ENCODE measurements at places on chromosomes 7 and 10. TPM values are rescaled to one million over a fixed set of nuclear protein-coding genes. Genes with fewer than 3 reads are reported as not detected.
A peak's percentile ranks its signal among the peaks of the same experiment; 100 is the strongest.

KCNH2 gene
- total RNA-seq = 2.5 TPM

YWHAG gene
- total RNA-seq = 71.6 TPM

PON1 gene
- total RNA-seq = not detected

TEX36 gene
- not detected for total RNA-seq

DNA sequence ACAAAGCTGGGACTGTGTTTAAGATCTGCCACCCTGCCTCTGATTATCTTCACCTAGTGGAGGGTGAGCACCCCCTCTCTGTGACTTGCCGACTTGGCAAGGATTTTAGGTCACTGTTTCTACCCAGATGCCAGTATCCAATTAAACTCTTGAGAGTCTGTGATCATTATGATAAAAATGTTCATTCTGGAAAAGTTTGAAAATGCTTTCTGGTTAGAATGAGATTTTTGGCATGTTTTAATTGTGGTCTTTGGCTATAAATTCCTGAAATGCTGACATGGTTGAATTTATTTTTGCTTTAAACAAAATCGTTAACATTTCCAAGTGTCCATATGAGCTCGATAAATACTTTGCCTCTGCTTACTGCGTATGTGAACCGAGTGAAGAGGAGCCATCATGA lies 221.4 kb downstream of the BICC1 start:
- H3K27me3 ChIP-seq = no peaks in the 10 kb centered on the region
- no peak overlapping the region for H3K4me3 ChIP-seq
- H3K36me3 ChIP-seq = no peaks in the 10 kb centered on the region
- no peak for DNase-seq

DNA sequence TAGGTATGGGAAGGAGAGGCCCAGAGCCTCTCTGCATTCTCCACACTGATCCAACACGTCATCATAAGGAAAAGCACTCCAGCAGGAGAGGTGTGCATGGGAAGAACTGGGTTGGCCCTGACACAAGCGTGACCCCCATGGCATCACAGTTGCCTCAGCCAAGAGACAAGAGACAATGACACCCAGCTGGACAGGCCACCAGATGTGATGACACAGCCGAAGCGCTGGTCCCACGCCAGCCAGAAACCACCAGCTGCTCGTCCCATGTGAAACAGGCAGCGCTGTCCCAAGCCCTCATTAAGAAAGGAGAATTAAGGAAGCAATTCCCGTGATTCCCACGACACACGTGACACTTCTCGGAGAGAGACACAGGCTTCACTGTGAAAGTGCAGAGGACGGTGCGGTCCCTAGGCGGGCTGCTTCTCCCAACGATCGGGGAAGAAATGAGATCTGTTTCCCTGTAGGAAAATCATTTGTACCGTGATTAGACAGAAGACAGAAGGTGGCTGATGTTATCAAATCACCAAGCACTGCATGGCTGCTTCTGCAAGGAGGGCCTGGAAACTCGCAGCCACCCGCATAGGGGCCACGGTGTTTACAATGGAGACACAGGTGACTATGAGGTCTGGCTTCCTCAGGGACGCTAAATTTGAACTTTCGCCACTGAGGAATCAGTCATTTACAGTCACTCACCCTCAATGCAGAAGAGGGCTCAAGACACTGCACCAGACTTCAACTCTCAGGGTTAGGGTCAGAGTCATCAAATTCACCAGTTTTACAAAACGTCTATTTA lies 74.5 kb downstream of the DIP2C start:
- no peak for DNase-seq
- H3K4me1 ChIP-seq = peaks cover 24% of the 10 kb centered on the region
- H3K27me3 ChIP-seq = no peaks in the 10 kb centered on the region
- H3K27ac ChIP-seq = peak overlapping the region; percentile 40

DNA sequence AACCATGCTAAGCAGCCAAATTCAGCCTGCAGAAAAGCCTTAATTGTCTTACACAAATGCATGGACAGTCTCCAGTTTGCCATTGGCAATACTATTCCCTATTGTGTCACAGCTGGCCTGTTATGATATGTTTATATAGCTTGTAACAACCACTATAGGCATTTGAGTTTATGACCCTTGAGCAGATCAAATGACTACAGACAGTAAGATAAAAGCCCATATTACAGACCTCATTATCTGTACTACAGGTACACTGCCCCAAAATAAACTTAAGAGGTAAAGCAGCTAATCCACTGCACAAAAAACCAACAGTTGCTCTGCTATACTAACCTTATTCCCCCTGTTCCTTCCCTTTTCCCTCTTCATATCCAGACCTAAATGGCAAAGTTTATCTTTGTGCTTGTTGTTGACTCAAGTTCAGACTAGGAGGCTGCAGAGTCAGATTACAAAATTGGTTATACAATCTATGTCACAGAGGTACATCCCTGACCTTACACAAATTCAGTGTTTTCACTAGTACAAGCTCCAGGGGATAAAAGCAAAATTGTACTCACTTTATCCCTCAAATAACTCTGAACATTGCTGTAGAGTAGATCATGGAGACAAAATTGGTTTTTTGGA lies 218.4 kb downstream of the GRM8 start:
- H3K27ac ChIP-seq = no peak overlapping the region
- no peaks in the 10 kb centered on the region for H3K4me1 ChIP-seq
- no peaks in the 10 kb centered on the region for H3K27me3 ChIP-seq
- H3K4me3 ChIP-seq = no peak overlapping the region
- no peak for DNase-seq
- H3K36me3 ChIP-seq = no peaks in the 10 kb centered on the region

- H3K36me3 ChIP-seq = no peaks in the 10 kb centered on the region
- no peak for DNase-seq
- peaks cover 2% of the 10 kb centered on the region for H3K4me1 ChIP-seq
- no peaks in the 10 kb centered on the region for H3K27me3 ChIP-seq
- no peak overlapping the region for H3K27ac ChIP-seq
These were observed 23.0 kb downstream of the DIP2C start for GRCh38 chr10:666237-667012.

DNA sequence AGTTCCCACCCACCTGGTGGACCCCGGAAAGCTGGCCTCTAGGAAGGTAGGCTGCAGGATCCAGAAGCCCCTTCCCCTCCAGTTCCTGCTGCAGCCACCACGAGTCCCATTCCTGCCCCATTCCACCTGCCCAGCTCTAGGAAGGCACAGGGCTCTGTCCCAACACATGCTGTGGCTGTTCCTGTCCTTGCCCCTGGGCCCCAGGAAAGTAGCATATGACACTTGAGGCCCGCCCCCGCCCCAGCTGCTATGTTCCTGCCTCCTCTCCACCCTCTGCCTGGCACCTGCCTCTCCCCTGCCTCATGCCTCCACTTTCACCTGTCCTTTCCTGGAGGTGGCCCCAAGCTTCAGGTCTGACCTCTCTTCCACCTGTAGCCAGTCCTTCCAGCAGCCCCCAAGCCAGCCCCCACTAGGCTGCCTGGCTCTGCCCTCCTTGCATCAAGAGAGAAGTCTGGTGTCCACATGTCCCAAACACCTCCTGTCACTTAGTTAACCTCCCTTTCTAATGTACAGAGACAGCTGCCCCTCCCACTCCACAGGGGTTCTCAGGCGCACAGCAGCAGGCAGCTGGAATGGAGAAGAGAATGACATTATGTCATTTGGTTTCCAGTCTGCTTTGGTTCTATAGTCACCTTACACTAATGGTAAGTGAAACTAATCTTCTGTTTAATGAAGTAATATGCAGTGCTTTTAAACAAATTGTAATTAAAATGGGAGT lies 22.7 kb downstream of the YKT6 start:
- no peaks in the 10 kb centered on the region for H3K27me3 ChIP-seq
- no peak for DNase-seq
- no peak overlapping the region for H3K27ac ChIP-seq
- H3K4me1 ChIP-seq = peaks cover 5% of the 10 kb centered on the region

DNA sequence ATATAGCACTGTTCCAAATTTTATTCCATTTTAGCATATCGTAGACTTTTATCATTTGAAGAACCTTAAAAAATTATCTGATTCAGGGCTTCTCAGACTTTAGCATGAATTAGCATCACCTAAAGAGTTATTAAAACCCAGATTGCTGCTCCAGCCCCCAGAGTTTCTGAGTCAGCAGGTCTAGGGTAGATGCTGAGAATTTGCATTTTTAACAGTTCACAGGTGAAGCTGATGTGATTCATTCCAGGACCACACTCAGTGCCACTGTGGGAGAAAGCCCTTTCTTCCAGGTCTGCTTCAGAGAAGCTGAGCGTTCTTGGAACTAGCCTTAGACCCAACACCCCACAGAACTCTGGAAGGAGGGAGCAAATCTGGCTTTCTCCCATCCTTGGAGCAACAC lies 174.1 kb upstream of the YAE1 start:
- H3K27me3 ChIP-seq = no peaks in the 10 kb centered on the region
- no peak overlapping the region for H3K4me3 ChIP-seq
- DNase-seq = no peak
- no peak overlapping the region for H3K27ac ChIP-seq

DNA sequence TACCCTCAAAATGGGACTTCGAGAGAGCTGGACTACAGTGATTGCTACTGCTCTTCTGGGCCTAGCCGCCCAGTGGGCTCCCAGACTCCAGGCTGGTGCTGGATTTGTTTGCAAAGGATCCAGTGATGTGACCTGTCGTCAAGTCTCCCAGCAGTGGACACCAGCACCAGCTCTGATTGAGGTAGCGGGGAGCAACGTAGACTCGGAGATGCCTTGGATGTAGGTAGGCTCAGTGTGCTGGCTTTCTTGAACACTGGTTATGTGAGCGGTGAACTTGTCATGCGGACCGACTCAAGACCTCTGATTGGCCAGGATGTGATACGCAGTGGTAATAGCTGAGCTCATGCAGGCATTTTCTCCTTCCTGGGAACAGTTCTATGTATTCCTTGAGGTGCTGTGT lies 19.4 kb downstream of the AKR1C2 start:
- H3K4me1 ChIP-seq = no peaks in the 10 kb centered on the region
- H3K27ac ChIP-seq = no peak overlapping the region
- H3K4me3 ChIP-seq = no peak overlapping the region
- no peak for DNase-seq
- H3K36me3 ChIP-seq = no peaks in the 10 kb centered on the region

- H3K4me3 ChIP-seq = no peak overlapping the region
- H3K27ac ChIP-seq = no peak overlapping the region
- H3K4me1 ChIP-seq = no peaks in the 10 kb centered on the region
- DNase-seq = no peak
These were observed 7.2 kb downstream of the TAS2R16 start for GRCh38 chr7:122988333-122988732.

DNA sequence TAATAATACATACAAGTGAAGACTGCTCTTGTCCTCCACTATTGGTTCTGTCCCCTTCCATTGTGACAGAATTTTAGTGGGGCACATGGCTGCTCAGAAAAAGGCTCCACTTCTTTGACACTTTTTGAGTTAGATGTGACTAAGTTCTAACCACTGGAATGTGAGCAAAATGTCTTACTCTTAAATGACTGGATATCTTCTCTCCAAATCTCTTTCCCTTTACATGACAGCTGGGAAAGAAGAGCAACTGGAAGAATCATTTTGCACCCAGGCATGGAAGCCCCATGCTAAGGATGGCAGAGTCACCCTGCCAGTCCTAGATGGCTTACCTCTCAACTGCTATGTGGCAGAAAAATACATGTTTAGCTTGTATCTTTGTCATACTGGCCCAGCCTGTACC lies 97.7 kb downstream of the CACNA2D1 start:
- no peak for DNase-seq
- no peaks in the 10 kb centered on the region for H3K4me1 ChIP-seq
- no peaks in the 10 kb centered on the region for H3K36me3 ChIP-seq
- no peak overlapping the region for H3K4me3 ChIP-seq
- H3K27me3 ChIP-seq = no peaks in the 10 kb centered on the region

- no peaks in the 10 kb centered on the region for H3K4me1 ChIP-seq
- no peaks in the 10 kb centered on the region for H3K27me3 ChIP-seq
- H3K4me3 ChIP-seq = no peak overlapping the region
- no peak for DNase-seq
- no peak overlapping the region for H3K27ac ChIP-seq
- no peaks in the 10 kb centered on the region for H3K36me3 ChIP-seq
These were observed 34.6 kb upstream of the AOAH start for GRCh38 chr7:36758879-36759278.

DNA sequence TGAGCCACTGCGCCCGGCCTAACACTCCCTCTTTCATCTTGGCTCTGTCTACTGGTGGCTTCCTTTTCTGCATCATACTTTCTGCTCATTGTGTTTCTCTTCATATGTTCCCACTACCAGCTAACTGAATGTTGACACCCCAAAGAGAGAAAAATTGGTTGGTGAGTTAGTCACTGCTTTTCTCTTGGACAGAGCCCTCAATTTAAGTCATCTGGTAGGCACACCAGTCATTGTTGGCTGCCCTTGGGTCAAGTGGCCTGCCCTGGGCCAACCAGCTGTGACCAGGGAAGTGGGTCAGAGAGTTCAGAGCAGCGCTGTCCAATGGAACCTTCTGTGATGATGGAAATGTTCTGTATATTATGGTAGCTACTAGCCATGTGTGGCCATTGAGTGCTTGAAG lies 52.0 kb downstream of the GRK5 start:
- no peak for DNase-seq
- no peaks in the 10 kb centered on the region for H3K4me1 ChIP-seq
- no peak overlapping the region for H3K4me3 ChIP-seq
- no peaks in the 10 kb centered on the region for H3K27me3 ChIP-seq
- H3K36me3 ChIP-seq = no peaks in the 10 kb centered on the region

DNA sequence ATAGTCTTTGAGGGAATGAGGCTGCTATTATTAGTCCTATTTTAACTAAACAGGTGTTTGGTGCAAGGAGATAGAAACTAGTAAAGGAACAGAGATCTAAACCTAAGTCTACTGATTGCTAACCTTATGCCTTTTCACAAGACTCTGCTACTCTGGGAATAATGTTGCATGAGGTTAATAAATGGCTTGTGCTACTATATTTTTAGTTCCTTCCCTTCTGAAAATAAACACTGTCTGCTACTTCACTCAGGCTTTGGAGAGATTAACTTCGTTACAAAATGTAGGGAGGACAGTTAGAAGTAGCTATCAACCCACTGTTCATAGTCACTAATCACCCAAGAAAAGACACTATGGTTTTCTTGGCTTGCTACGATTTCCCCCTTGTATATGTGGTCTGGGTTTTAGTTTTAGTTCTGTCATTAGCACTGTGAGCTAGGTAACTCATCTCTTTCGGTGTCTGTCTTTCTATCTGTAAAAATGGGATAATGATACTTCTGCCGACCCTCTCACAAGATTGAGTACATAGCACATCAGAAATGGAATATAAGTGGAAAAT lies 296.2 kb downstream of the LRRTM3 start:
- no peaks in the 10 kb centered on the region for H3K27me3 ChIP-seq
- DNase-seq = no peak
- H3K4me3 ChIP-seq = no peak overlapping the region

GRCh38 chr10:127423218-127423915 lies 125.7 kb upstream of the NPS start:
- H3K27ac ChIP-seq = no peak overlapping the region
- DNase-seq = no peak
- peaks cover 98% of the 10 kb centered on the region for H3K36me3 ChIP-seq
- no peaks in the 10 kb centered on the region for H3K4me1 ChIP-seq
- no peak overlapping the region for H3K4me3 ChIP-seq

GRCh38 chr7:99112097-99112496 lies 31.8 kb downstream of the SMURF1 start:
- H3K27me3 ChIP-seq = no peaks in the 10 kb centered on the region
- DNase-seq = no peak
- H3K4me3 ChIP-seq = no peak overlapping the region

All from esophagus squamous epithelium (tissue), 5 donors.